Stimulated activated CD8-positive, alpha-beta memory T cell treated with anti-CD3 and anti-CD28 coated beads, Interleukin-4, amount 100 ng/mL, for 4 hours (primary cell): ENCODE measurements at places on chromosomes 1 and 21.

DNA sequence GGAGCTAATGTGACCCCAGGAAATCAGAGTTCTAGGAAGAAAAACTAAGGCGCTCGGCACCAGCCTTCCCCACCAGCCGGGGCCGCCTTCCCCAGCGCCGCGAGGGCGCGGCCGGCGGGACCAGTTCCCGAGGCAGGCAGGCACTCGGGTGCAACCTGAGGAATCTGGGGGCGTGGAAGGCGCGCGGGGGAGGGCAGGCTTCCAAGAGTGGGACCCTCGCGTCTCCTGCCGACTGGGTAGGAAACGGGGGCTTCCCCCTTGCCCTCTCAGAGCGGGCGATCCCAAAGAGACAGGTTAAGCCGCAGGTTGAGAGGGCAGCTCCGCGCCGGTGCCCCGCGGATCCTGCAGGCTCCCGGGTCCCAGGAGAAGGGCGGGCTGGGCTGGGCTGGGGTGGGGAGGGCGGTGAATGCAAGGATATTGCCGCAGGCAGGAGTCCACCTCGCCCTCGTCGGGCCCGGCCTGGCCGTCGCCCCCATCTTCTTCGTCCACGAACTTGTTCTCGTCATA, 431 bp downstream of the ARPC5 start:
- no peak for DNase-seq

- no peak for DNase-seq
Measured at GRCh38 chr1:18385239-18385790, 95.4 kb upstream of the KLHDC7A start.

- DNase-seq: no peak
Measured at GRCh38 chr21:15204140-15204969, 139.6 kb upstream of the NRIP1 start.

DNA sequence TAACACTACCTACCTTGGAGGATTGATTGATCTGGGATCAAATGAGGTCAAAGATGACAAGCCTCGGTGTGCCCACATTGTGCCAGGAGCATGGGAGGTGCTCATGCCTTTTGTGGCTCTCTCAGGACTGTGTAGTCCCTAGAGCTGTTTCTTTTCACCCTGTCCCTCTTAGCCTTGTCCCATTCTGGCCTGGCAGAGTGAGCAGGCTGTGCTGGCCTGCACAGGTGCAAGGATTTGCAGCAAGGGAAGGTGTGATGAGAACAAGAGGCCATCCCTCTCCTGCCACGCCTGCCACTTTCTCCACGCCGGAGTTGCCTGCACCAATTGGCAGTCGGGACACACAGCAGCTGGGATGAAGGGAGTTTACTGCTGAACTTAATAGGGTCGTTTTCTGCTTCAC, 410.6 kb upstream of the VAMP3 start:
- DNase-seq: no peak

- no peak for DNase-seq
Measured at GRCh38 chr1:210298936-210299335, 29.8 kb upstream of the HHAT start.

DNA sequence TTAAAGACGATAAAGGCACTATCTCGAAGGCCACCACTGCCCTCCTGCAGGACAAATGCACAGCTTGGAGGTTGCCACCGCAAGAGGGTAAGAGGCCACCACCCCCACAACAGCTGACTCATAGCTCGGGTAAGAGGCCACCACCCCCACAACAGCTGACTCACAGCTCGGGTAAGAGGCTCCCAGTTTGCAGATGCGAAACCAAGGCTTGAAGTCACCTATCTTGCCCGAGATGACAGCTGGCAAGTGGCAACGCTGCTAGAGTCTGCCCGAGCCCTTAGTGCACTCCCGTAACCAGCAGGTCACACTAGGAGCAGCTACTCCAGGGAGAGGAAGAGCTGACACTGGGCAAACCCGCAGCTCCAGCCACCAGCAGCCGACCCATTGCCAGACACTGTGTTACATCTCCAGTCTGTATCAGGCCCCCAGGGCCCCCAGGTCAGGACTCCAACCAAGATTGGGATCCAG, 17.1 kb upstream of the SPSB1 start:
- DNase-seq: peak; percentile 62

- peak; percentile 2 for DNase-seq
Measured at GRCh38 chr1:62271948-62272728, 47.1 kb downstream of the KANK4 start.

DNA sequence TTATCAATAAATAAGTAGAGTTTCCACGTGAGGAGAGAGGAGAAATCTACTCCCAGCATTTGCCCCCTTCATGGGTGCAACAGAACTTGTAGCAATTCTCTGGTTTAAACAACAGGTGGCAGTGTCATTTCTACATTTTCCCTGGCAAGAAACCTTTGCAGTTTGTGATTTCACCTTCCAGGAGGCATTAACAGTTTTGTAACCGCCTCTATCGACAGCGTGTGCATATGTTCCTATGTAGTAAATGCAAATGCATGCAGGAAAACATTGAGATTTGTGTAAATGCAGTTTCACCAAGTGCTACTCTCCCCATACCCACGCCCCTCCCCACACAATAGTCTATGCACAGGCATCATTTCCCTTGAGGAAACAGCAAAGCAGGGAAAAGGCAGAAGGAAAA, 494.7 kb downstream of the SMYD3 start:
- DNase-seq: no peak

DNA sequence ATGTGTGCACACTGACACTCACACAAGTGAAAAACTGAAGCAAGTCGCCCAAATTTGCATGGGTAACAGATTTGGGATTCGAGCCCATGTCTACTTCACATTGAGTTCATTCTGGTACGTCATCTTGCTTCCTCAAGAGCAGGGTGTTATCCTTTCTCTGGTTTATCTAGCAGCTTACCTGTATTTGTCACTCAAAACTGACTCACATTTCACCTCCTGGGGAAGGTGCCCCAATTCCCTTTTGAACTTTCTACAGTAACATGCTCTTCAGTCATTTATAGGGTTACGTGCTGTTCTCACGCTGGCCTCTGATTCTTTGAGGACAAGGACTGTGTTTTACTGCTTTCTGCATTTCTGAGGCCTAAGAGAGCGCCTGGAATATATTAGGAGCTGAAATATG, 162.8 kb downstream of the PDE4B start:
- DNase-seq: no peak

- DNase-seq: no peak
Measured at GRCh38 chr21:29389136-29389535, 90.4 kb downstream of the BACH1 start.

DNA sequence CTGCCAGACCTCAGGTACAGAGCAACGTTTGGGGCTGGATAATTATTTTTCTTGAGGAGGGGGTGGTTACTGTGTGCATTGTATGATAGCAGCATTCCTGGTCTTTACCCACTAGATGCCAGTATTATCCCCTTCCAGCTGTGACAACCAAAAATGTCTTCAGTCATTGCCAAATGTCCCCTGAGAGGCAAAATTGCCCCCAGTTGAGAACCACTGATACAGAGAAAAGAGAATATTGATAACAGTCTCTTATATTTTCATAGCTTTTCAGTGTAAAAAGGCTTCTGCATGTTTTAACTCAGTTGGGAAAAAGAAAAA, 51.8 kb upstream of the SYT14 start:
- no peak for DNase-seq

DNA sequence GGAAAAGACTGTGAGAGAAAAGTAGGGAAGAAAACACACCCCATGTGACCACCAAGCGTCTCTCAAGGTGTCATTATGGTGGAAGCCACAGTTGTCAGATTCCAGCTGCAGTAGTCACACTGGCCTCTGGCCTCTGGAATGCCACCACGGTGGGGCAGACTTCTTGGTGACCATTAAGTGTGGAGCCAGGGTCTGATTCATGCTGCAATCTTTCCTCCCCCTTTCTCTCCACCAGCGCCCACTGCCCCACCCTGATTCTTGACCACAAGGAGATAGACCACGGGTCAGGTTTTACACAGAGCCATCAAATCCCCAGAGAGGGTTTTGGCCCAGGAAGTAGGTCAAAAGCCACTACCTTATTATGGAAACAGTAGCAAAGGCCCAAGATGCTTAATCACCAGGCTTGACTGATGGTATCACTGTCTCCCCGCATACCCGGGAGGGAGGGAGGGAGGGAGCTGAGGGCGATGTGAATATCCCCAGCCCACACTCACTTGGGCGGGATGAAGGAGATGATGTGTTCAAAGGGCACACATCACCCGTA, 52.7 kb upstream of the GRHL3 start:
- no peak for DNase-seq

DNA sequence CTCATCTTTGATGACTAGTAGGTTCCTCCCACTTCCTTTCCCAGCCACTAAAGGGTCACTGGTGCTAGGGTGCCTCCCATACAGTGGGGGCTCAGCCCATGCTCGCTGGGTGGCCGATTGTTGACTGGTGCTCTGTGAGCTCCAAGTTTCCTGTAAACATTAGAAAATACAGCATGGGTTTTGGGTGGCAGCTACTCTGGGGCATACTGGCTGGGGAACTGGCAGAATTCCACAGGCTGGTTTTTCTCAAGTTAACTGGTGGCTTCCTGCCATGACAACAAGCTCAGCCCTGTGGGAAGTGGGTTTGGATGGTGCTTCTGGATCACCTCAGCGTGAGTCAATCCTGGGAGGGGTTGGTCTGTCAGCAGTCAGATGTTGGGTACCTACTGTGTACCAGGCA, 28.7 kb upstream of the CRNN start:
- DNase-seq: no peak

DNA sequence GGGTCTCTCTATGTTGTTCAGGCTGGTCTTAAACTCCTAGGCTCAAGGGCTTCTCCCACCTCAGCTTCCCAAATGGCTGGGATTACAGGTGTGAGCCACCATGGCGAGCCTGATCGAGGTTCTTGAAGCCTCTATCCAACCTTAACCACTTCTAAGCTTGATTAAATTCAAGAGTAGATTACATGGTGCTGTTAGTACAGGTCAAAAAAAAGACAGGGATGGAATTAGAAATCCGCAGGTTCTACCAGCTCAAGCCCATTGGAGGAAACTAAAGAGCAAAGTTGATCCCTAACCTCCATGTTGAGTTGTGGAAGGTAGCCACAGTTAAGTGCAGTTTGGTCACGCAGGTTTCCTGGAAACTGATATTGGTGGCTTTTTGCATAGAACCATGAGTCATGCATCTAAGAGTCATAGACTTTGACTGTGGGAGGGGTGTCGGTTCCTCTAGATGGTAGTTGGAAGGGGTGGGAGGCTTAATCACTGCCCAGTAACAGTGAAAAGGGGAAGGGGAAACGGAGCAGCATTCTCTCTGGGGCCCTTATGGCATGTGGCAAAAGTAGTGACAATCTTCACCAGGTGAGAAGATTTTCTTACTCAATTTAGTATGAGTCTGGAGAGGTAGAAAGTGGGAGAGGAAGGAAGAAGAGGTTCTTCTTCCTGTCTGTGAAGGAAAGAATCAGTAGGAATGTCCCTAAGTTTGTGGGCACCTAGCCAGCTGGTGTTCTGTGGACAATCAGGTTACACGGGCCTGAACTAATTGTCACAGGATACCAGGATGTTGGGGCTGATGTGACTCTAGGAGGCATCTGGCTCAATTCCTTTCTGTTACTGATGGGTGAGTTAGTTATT, 7.0 kb downstream of the CD53 start:
- DNase-seq: no peak

- DNase-seq: no peak
Measured at GRCh38 chr1:235571482-235571881, 67.2 kb upstream of the B3GALNT2 start.

- DNase-seq: no peak
Measured at GRCh38 chr1:170063109-170063826, 11.2 kb downstream of the KIFAP3 start.

GRCh38 chr1:85440612-85441011, 24.3 kb downstream of the DDAH1 start:
- DNase-seq: no peak

DNA sequence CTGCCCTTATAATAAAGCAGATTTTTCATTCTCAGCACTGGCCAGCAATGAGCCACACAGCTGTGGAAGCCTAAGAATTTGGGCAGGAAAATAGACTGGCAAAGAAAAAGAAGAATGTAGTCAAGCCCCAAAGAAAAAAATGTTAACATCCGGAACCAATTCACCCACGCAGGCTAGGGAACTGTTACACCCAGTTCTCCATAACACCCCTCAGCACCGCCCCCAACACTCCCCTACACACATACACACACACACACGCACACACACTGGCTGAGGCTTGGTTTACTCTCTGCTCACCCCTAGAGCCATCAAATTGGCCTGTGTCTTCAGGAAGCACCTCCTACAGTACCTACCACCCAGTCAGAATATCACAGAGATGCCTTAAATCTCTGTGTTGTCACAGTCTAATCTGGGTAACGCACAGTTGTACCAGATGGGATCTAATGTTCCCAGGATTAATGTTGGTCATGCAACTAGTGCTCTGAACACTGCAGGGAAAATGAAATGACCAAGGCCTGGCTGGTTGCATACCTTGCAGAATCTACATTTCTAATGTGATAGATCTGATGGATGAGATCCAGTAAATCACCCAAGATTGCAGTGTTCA, 14.5 kb downstream of the TBX15 start:
- DNase-seq: no peak

DNA sequence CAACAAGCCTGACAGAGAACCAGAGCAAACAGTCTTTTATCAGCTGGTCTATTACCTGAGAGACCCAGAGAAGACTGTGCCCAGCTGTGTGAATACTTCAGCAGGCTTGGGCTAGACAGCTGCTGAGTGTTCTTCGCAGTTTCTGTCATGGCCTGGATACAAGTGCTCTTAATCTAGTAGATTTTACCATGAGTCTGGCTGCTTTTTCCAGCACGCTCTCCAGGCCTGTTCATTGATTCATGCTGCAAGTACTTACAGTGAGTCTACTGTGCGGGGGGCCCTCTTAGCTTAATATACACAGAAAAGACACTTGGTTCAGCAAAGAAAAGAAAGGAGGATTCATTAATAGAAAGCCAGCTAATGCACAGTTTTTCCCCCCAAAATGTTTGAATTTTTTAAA, 48.5 kb downstream of the RGS7 start:
- no peak for DNase-seq

DNA sequence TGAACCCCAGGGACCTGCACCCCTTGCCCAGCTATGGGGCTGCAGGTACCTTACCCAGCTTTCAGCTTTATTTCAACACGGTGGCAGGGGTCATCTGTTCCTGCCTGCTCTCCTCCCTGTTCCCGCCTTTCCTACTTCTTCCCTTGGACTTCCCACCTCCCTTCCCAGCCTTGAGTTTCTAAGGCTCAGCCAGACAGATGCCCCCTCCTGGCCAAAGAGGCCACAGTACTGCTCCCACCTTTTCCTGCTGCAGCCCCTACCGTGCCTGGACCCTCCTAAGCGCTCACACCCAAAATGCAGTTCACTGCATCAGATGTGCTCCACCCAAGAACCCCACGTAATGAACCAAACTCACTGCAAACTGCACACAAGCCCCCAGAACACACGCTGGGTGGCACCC, 7.7 kb downstream of the NOC2L start:
- DNase-seq: no peak

- no peak for DNase-seq
Measured at GRCh38 chr1:31779687-31780086, 15.5 kb upstream of the ADGRB2 start.

GRCh38 chr21:37784591-37785318, 131.5 kb downstream of the KCNJ6 start:
- DNase-seq: no peak
